ENCODE measurements at places on chromosomes 4 and X.
A peak's percentile ranks its signal among the peaks of the same experiment; 100 is the strongest.

DNA sequence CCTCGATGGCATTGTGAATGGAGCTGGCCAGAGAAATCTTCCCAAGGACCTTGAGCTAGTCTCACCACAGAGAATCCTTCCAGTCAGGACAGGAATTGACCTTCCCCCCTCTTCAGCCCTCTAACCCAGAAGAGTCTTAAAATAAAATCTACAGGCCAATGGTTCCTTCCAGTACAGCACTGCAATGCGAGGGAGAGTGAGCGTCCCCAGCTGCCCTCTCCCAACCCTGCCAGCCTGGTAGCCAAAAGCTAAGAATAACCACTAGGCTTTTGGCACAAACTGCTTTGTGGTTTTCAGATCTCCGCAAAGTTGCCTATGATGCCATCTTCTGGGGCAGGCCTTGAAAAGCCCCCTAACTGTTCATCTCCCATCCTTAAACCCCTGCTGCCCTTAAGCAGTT is 175.1 kb downstream of the AR start:
- no peak for DNase-seq

DNA sequence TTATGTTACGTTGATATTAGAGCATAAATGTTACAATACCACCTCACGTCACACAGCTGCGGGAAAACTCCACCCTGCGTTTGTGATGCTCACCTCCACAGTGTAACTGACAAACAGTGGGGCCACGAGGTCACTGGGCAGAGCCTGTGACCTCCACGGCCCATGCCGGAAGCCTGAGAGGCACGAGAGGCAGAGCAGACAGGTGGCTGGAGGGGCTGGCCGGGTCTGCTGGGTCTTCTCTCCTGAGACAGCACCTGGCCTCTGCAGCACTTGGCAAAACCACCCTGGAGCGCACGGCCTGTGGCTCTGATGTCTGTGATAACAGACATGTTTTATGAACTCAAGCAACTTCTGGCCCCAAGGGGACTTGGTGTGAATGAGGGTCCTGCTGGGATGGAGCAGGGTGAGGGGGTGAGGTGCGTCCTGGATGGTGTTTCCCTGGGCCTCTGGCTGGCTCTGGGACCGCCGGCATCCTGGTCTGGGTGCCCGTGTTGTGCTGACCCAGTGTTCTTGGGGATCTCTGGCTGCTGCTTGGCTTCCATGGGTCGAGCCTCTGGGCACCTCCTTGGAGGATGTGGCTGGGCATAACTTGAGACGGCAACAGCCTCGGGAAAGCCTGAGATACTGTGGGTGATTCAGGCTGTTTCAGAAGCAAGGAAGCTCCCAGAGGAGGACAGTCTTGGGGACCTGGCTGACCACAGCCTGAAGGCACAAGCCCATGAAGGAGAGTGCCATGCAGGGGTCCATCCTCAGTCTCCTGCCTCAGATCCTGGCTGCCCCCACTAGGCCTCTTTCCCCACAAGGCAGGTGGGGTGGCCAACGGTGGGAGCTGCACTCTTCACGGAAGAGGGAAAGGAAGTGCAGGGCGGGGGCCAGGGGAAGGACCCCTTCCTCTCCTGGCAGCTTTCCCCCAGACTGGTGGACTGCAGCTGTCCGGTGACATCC is 19.7 kb downstream of the RNF212 start:
- DNase-seq, result no peak

DNA sequence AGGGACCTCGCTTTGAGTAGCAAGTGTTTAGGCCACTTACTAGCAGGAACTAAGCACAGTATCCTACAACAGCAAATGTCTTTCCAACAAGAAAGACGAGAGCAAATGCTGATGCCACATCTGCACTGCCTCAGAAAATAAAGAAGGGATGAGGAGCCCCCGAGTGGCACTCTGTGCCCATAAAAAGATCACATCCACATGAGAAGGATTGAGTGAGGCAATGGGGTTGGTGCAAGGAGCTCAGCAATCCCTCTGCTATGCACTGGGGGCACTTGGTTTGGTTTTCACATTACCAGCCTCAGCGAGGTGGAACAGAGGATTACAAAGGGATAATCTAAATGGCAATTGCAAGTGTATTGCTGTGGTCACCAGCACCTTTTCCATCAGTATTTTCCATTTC is 252.8 kb upstream of the SLC7A11 start:
- peak; percentile 15 for DNase-seq

- no peak for DNase-seq
Measured at GRCh38 chr4:110310795-110311194, 112.4 kb upstream of the ELOVL6 start.

- no peak for DNase-seq
Measured at GRCh38 chr4:170011921-170012628, 14.1 kb downstream of the MFAP3L start.

DNA sequence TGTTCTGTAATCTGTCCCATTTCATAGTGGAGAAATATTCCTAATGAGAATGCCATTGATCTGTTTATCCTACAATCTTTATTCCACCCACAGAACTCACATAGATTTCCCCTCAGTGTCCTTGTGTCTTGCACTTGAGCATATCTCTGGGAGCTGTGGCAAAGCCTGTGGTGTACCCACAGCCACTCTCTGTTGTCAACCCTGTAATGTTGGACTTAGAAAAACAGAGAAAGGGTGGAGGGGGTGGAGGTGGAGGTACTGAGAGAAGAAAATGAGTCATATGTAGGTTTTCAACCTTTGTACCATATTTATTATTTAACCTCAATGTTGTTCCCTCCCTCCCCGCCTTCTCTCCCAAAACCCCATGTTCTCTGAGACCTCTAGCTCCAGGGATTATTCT is 46.9 kb upstream of the TLL1 start:
- DNase-seq, result no peak

GRCh38 chr4:159055833-159056232 is 47.0 kb upstream of the RAPGEF2 start:
- no peak for DNase-seq

DNA sequence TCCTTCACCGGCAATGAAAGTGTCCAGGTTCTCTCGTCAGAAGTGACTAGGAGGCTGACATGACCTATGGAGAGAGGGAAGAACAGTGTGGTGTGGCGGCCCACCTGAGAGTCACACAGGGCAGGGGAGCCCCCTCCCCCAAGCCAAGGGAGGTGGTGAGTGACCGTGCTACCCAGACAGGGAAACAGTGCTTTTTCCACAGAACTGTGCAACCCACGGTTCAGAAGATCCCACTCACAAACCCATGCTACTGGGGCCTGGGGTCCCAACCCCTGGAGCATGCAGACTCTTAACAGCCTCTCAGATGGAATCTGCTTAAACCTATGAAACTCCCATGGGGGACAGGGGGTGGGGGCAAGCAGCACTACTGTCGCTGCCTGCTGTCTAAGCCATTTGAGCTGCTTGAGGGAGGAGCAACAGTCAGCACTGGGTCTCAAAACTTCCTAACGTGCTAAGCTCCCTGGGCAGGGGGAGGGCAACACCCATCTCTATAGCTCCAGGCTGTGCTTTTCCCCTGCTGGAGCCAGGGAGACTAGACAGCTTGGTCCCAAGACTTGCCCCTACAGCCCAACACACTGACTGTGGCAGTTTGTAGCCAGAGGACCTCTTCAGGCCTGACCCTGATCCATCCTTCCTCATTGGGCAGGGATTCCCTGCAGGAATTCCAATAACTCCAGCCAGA is 850.4 kb upstream of the AADAT start:
- no peak for DNase-seq

GRCh38 chr4:185305979-185306442 is 89.7 kb downstream of the LRP2BP start:
- DNase-seq, result no peak

DNA sequence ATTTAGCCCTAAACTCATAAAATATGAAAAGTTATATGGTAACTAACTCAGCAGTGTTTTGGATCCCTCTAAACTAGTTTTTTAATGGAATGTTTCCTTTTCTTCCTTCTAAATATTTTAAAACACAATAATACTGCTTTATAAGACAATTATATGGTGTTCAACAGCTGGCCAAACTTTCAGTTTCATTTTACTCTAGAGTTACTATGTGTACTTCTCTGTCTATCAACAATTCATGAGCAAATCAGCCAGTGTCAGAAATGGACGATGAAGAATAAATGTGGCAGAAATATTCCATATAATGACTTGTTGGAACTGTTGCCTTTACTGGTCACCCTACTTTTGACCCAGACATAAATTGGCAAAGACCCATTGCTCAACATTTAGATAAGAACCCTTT is 64.8 kb upstream of the CXXC4 start:
- DNase-seq, result no peak

GRCh38 chr4:73751166-73751565 is 10.8 kb downstream of the CXCL8 start:
- DNase-seq, result no peak

- no peak for DNase-seq
Measured at GRCh38 chr4:78560296-78560963, 8.9 kb downstream of the ANXA3 start.

GRCh38 chr4:19783667-19784223 is 468.0 kb upstream of the SLIT2 start:
- no peak for DNase-seq

DNA sequence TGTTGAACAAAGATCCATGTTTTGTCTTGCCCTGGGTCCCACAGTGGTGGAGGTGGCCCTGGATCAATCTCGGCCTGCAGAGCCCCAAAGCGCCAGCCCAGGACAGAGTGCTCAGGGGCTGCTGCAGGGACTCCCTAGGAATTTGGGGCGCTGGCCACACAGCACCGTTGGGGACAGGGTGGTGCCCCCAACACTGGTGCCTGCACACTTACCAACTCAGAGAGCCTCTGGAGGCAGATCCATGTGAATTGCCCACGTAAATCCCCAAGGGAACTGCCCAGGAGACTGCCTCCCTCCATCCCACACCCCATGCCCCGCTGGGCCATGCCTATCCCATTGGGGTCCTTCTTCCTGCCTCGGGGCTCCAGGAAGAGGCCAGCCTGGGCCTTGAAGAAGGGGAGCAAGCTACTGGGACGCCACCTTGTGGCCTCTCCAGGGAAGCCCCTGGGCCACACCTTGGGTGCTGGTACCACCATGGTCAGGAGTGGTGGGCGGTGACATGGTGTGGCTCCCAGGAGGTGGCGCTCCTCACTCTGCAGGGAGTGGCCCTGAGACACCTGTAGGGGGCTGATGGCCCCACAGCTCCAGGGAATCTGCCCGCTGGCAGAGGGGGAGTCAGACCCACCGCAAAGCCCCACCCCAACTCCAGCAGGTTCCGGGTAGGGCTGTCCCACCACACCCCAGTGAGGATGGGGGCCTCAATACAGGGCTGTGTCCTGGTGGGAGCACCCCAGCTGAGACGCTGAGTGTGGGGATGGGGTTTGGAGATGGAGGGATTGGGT is 22.8 kb downstream of the CFAP99 start:
- DNase-seq, result peak; percentile 64

DNA sequence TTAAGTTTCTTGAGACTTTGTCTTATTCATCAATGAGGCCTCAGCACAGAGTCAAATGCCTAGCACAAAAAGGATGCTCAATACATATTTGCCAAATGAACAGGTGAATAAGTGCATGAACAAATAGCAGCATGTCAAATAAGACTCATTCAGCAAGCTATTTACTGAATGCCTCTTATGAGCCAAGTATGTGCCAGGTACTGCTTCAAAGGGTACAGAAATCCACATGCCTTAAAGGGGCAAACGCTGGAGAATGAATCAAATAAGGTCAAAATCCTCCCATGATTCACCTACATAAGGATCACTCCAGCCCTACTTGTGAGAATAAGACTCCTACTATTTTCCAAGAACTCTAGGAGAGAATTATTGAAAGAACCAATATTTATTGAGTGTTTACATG is 260.2 kb upstream of the CPEB2 start:
- no peak for DNase-seq

DNA sequence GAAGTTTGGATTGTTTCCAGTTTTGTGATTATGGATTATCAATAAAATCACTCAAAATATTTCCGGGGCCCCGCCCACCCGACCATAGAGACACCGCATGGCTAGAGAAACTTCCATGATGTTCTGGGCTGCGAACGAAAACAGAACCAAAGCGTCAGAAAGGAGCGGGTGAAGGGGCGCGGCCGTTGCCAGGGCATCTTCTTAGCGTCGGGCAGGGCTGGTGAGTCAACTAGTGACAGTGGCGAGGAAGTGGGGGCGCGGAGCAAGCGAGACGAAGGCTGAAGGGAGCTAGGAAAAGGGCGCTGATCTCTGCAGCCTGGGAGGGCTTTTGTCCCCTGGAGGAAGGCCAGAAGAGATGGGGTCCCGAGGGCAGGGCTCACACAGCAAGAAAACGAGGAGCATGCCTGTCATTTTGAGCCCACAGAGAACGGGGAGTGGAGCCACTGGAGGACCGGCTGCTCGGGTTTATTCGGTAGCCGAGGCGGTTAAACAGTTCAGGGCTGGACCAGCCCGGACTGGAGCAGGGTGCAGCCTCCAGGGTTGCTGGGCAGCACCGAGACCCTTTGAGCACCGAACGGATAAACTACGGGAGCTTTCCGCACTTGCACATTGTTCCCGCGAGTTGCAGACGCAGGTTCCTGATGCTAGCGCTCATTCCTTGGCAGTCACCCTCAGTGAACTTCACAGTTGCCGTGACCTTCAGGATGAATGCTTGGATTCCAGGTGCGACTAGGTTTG is 298.1 kb upstream of the TRPC5 start:
- DNase-seq, result no peak

GRCh38 chr4:7171191-7171900 is 21.0 kb upstream of the SORCS2 start:
- no peak for DNase-seq

- DNase-seq, result no peak
Measured at GRCh38 chrX:12570859-12571501, 220.2 kb upstream of the PRPS2 start.

DNA sequence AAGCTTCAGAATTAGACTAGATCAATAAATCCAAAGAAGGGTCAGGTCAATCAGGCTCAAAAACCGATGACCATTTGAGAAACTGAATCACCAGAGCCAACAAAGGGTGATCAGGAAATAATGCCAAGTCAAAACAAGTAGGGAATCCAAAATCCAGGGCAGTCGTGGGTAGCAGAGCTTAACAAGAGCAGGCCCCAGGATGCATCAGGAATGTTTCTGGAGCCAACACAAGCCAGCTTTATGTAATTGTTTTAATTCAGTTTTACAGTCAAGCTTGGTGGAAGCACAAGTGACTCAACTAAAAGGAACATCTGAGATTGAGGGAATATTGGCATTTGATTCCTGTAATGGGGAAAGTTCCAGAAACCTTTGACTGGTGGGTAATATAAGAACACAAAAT is 237.9 kb upstream of the EDA2R start:
- no peak for DNase-seq

- DNase-seq, result no peak
Measured at GRCh38 chrX:130834830-130835229, 68.2 kb downstream of the ENOX2 start.

DNA sequence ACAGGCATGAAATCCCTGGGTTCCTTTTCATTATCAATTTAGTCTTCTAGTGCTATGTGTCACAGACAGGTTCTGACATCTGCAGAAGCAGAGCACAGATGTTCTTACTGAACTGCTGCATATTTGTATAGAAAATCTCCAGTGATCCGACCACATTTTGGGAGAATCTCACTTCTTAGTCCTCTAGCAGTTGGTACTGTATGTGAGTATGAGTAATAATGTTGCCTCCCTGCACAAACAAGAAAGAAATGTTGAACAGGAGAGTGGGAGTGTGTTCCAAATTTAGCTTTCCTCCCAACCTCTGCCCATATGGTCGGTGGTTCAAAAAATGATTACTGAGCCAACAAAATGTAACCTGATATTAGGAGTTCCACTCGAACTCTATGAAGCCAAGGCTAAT is 165.3 kb upstream of the GPC4 start:
- DNase-seq, result peak; percentile 1

GRCh38 chr4:72387959-72388358 is 181.1 kb downstream of the ADAMTS3 start:
- DNase-seq, result no peak
